ENCODE measurements at places on chromosomes 13 and 19. TPM values are rescaled to one million over a fixed set of nuclear protein-coding genes. Genes with fewer than 3 reads are reported as not detected.

SPRED3 gene
- 1.4 TPM for total RNA-seq

ZNF229 gene
- 7.1 TPM for total RNA-seq

SERPINE3 gene
- not detected for total RNA-seq

C5AR1 gene
- total RNA-seq: not detected

LAIR1 gene
- total RNA-seq: not detected

CATSPERD gene
- total RNA-seq: not detected

HSPB6 gene
- 44.7 TPM for total RNA-seq

NLRP11 gene
- total RNA-seq: not detected

LRRC25 gene
- not detected for total RNA-seq

LPAR2 gene
- total RNA-seq: 0.83 TPM

MATK gene
- total RNA-seq: 0.70 TPM

SMIM24 gene
- total RNA-seq: not detected

F10 gene
- total RNA-seq: 4.1 TPM

CD33 gene
- total RNA-seq: not detected

CYP4F3 gene
- total RNA-seq: not detected
